ENCODE measurements at places on chromosomes 6 and 20.

DNA sequence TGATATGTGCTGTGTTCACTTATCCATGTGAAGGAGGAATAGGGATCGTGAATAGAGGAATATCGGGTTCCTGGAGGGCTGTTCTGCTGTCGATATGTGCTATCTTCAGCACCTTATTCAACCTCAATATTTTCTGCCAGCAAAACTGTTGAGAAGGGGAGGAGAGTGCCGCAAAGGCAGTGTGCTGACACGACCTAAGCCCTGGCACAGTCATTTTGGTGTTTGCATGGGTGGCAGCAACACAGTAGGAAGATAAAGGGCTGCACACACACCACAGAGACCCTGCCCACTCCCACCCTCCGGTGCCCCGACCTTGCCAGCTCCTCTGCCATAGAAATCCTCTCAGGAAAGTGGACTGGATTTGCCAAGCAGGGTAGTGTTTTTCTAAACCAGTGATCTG lies 47.0 kb downstream of the ZDHHC14 start:
- no peak for DNase-seq

GRCh38 chr6:37956711-37957275 lies 137.3 kb downstream of the ZFAND3 start:
- DNase-seq, result no peak

GRCh38 chr20:20251836-20252235 lies 116.1 kb upstream of the INSM1 start:
- DNase-seq, result no peak

GRCh38 chr20:10663756-10664155 lies 10.0 kb downstream of the JAG1 start:
- peak; percentile 2 for DNase-seq

- DNase-seq, result no peak
These were observed 6.2 kb downstream of the NR2E1 start for GRCh38 chr6:108171918-108172516.

DNA sequence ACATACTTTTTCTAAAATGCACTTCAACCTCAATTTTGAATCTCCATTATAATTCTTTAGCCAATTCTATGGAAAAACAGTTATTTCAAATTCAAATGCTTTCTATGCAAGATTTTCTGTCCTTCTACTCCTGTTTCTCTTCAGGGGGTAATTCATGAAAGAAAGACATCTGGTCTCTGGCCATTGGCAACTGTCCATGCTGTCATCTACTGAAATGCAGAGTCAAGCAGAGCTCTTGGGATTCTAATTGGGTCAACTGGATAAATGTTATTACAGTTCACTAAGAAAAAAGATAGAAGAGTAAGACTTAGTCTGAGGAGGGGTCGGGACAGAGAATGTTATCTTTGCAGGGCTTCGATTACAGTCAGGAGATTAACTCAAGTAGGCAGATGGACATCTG lies 22.0 kb upstream of the BMP5 start:
- no peak for DNase-seq

- DNase-seq, result no peak
These were observed 224.9 kb upstream of the DTNBP1 start for GRCh38 chr6:15887491-15888461.

DNA sequence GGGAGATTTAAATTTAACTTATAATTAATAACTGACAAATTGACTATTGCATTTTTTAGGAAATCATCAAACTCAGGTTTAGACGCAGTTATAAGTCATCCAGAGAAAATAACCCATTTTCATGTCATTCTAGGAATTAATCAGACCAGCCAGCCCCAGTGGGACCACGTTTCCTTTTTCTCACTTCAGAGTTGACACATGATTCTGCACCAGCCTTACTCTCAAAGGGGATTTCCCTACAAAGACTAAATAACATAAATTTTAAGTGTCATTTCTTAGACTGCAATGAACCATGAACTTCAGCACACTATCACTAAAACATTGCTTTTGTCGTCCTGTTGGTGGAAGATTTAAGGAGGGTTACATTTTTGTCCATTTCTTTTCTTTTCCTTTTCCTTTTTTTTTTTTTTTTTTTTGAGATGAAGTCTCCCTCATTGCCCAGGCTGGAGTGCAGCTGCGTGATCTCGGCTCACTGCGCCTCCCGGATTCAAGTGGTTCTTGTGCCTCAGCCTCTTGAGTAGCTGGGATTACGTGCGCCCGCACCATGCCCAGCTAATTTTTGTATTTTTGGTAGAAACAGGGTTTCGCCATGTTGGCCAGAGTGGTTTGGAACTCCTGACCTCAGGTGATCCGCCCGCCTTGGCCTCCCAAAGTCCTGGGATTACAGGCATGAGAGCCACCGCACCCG lies 3.6 kb downstream of the IPCEF1 start:
- DNase-seq, result no peak

- DNase-seq, result no peak
These were observed 199.6 kb downstream of the GMPR start for GRCh38 chr6:16437984-16438383.

DNA sequence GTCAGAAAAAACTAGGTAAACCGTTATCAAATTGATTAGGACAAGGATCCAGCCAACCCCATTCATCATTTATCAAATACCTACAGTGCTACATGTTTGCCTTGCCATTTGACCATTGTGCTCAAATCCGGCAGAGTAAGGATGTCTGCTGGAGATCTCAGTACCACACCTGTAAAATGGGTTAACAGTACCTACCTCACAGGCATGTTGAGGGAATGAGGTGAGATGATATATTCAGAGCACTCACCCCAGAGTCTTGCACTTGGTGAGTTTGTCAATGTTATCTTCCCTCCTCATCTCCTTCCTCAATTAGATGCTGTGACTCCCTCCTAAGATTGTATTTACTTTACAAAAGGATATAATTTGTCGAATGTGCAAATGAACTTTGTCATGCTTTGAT lies 54.5 kb upstream of the DSP start:
- DNase-seq, result no peak

DNA sequence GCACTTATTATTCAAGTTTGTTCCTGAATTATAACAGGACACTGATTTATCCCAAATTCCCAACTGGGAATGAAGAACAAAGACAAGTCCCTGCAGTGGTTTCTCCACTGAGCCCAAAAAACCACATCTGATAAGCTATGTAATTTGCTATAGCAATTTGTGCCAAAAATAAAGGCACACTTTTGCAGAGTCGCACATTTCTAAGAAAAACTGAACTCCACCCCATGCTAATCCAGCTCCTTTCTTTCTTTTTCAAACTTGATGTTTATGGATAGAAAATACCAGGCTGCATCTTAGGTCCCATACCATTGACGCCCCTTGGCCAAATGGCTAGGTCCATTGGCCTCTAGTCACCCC lies 170.2 kb upstream of the CITED2 start:
- DNase-seq, result no peak

DNA sequence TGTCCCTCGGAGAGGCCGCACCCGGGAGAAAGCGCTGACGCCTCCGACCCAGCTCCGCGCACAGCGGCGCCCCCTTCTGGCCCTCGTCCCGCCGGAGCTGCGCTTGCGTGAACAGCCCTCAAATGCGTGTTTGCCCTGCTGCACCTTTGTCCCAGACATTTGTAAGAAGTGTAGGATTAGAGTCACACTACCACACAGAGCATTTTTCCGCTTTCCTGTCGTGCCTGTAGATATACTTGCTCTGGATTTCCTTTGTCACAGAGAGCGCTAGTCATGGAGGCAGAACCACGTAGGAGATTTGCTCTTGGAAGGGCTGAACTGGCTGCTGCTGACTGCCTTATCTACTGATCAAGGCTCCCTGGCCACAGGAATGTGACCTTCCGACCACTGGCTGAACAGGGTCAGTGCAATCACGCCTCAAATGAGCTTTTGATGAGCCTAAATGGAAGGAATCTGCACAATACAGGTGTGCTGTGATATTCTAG lies 62.3 kb downstream of the PAX1 start:
- no peak for DNase-seq

- no peak for DNase-seq
These were observed 125.2 kb downstream of the CEBPB start for GRCh38 chr20:50315586-50316551.

- DNase-seq, result peak; percentile 39
These were observed 57.1 kb upstream of the MLN start for GRCh38 chr6:33860706-33861474.

GRCh38 chr6:68196645-68197044 lies 438.4 kb upstream of the ADGRB3 start:
- DNase-seq, result no peak

DNA sequence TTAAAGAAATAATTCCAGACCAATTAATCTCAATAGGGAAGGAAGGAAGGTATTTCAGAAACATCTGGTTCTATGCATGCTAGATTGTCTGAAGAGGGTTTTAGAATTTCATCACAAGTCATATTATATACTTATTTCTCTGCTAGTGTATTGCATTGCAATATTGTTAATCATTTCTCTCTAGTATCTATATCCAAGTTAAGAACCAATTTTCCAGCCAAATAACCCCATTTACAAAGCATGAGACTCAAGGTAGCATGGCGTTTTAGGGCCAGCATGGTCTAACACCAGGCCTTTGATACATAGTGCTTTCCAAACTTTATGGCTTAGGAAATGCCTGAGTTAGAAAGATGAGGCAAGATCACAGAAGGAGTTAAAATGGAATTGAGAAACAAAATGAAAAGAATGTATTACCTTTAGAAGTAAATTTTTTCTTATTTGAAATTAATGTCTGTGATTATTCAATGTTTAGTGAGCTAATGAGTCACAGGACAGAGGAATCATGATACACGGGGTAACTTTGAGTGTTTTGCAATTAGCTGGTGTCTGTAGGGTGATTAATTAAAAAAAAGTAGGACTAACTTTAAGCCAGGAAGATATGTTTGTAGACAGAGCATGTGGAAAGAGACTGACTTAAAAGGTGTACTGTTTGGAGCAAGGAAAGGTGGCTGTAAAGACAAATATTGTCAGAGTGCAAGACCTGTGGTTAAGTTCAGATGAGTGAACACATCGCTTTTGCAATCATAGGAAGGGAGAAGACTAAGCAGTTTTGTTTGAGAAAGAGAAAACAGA lies 1006.2 kb upstream of the CITED2 start:
- peak; percentile 9 for DNase-seq

DNA sequence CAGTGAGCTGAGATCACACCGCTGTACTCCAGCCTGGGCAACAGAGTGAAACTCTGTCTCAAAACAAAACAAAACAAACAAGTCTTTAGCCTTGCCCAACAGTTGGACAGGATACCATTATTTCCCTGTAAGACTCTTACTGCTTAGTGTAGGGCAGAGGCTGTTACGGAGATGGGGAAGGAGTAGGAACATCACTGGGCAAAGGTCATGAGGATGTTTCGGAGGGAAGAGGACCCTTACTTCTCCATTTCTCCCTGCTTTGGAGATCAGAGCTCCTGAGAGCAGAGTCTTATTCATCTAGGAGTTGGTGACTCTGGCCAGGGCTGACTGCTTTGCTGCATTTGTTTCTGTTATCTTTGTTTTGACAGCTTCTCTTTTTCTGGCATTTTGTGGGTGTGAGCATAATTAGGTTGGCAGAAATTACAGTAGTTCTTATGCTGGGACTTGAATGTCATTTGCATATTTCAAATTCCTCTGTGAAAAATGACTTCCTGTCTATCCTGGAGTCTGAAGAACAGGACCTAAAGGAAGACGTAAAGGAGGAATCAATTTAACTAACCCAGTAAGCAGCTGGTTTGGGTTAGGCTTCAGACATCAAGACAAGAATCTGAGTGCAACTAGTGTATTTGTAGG lies 89.0 kb downstream of the CDS2 start:
- DNase-seq, result no peak

DNA sequence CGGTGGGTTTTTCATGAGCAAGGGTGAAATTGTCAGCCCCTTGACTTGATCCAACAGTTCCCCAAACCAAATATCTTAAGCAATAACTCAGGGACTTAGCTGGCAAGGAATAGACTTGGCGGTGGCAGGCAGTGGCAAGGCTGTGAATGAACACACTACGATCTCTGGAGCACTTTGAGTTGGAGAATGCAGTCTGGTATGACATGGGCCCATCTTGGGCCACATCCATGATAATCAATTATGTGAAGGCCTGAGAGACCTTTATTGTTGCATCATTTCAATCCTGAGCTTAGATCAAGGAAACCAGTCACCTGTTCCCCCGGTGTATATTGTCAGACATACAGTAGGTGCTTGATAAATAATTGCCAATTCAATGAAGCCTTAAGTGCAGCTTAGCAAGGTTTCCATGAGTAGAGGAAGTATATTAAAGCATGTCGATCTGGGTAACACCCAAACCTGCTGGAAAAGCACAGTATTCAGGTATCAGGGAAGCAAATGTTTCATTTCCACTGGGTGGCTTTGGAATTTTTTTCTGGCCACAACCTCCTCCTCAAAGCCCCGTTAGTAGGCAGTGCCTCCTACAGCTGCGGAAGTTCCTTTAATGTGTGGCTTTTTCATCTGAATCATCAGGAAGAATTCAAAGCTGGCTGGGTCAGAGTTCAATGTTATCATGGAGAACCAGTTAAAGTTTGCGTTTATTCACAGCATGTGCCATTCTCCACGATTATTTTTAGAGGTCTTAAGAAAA lies 10.2 kb downstream of the CASS4 start:
- no peak for DNase-seq

DNA sequence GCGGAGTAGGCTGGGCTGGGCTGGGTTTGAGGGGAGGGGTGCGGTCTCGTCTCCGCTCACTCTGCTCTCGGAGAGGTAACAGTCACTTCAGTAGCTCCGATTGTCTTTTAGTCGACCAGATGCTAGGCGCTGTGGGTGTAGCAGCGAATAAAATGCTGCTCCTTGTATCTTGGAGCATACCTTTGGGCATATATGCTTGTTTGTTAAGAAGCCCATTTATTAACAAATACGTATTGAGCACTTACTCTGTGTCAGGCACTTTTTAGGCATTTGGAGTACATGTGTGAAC lies 545 bp downstream of the ACTR5 start:
- no peak for DNase-seq

DNA sequence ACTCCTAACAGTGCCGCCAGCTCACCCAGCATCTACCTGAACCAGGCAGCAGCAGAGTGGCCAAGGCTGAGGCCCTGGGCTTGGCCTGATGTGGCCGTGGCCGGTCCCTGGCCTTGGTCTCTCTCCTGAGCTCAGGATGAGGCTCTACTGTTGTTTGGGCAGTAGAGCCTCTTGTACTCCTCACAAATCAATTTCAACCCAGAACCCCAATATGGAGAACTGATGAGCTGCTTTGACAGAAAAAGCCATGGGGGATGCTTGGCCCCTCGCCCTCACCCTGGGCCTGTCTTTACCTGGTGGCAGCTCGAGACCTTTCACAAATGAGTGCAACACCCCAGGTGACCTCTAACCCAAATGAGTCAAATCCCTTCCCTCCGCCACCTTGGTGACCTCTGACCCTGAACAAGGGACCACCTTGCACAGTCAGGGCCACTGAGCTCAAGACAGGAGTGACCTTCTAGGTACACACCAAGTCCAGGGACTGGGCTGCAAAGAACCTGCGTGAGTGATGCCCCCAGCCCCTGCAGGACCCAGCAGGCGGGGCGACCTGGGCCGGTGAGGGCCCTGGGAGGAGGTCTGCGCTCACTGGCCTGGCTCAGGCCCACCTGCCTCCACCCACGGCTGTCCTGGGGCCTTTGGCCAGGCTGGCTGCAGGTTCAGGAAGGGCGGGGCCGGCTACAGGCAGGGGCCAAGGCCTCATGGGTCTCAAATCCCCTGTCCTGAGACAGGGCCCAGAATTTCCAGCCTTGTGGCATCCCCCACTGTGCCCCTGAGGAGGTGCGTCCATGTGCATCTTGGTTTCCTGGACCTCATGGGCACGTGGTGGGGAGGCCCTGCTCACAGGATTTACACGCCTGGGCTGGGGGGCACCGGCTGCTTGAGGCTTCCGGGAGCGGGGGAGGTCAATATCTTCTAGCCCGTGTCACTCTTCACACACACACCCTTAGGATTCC lies 30.2 kb downstream of the PSMG4 start:
- no peak for DNase-seq
